ENCODE measurements at places on chromosomes 2 and 18.

DNA sequence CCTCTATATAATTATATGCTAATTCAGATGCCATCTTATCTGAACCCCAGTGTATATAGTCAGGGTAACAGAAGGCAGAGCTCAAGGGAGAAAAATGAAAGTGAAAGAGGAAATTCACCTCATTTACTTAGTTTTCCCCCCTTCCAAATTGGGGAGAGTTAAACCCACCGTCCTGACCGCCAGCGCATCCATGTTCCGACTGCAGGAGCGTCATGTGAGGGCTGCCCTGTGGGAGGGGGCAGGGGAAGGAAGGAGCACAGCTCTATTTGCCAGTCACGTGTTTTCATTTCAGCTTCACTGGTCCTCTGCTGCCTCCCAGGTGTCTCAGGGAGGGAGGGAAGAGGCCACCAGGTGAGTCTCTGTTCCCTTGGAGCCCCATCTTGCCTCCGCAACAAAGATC lies 13.2 kb downstream of the CNNM4 start:
- DNase-seq: peak; percentile 81

DNA sequence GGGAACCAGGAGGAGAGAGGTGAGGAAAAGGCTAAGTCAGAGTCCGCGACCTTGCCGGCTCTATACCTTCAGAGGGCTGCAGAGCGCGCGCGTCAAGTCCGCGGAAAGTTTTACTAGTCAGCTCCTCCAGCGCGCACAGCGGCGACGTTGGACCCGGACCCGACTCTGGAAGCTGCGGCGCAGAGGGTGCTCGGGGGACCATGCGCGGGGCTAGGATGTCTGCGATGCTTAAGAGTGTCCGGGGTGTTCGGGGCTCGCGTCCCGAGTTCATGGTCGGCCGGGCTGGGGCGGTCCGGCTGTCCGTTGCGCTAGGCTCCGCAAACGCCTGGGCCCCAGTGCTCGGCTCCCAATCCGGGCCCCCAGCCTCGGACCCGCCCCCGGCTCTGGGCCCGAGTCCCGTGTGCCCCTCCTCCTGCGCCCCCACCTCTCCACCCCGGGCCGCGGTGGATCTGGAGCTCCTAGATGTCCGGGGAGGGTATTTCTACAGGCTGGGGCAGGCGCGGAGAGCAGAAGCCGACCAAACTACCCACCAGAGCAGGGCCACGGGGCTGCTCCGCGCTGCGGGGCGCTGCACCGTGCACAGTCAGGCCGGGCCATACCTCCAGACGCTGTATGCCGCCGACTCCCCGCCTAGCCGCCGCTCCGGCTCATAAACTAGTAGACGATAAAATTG lies at the start of gene LBX2:
TSS of gene LBX2 (minus strand) at position 337 of the 673 bp plus-strand sequence. CDS start at position 271, 66 bp downstream.
- DNase-seq: no peak

DNA sequence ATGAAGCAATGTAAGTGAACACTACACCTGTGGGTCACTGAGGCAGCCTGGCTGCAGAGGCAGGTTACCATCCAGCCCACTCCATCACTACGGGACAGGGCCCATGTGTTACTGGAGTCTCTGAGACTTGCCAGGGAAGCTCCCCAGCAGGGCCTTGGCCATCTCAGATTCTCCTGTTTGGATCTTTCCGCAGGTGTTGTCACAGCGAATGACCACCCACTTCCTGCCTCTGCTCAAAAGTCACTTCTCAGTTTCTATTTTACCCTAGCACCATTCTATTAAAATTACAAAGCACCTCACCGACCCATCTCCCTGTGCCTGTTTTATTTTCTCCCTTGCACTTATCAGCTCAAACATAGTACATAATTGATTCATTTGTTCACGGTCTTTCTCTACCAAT lies 34.5 kb upstream of the L3MBTL4 start:
- DNase-seq: no peak

- no peak for DNase-seq
Observed at GRCh38 chr2:62424899-62425298, 81.1 kb downstream of the TMEM17 start.

DNA sequence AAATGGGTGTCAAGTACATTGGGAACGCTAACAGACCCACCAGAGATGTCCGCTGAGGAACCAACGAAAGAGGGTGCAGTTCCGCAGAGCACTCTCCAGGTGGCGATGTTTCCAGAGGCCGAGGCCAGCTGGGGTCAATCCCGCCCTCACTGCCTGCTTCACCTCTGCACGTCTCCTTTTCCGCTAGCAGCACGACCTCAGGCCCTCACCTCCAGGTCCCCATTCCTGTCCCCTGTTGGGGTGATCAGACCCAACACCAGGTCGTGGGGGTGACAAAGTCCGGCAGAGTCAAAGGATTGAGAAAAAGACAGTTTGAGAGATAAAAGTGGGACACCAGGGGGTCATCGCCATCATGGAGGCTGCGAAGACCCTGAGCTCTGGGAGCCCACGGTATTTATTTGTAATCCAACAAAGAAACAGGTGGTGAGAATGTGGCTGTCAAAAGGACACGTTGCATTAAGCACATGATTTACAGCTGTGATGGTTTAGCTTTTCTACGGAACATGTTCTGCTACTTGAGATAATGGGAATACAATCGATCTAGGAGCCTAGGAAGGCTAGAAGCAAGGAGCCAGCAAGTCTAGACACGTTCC lies 27.3 kb downstream of the ZAP70 start:
- DNase-seq: peak; percentile 93

DNA sequence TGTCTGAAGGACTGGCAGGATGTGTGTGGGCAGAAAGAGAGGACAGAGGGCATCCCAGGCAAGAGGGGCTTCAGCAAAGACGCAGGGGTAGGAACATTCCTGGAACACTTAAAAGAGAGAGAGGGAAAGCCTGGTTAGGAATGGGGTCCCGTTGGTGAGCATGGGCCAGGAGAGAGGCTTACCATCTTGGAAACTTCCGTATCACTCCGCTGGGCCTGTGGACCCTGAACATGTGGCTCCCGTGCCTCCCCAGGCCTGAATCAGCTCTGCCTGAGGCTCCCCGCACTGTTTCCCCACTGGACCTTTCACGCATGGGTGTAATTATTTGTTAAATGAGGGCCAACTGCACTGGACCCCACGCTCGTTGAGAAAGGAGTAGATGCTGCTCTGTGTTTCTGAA lies 191.1 kb upstream of the GLI2 start:
- no peak for DNase-seq

GRCh38 chr2:70905443-70906421 lies 30.0 kb upstream of the ATP6V1B1 start:
- no peak for DNase-seq

- no peak for DNase-seq
Observed at GRCh38 chr18:24228667-24229041, 89.8 kb downstream of the CABYR start.

DNA sequence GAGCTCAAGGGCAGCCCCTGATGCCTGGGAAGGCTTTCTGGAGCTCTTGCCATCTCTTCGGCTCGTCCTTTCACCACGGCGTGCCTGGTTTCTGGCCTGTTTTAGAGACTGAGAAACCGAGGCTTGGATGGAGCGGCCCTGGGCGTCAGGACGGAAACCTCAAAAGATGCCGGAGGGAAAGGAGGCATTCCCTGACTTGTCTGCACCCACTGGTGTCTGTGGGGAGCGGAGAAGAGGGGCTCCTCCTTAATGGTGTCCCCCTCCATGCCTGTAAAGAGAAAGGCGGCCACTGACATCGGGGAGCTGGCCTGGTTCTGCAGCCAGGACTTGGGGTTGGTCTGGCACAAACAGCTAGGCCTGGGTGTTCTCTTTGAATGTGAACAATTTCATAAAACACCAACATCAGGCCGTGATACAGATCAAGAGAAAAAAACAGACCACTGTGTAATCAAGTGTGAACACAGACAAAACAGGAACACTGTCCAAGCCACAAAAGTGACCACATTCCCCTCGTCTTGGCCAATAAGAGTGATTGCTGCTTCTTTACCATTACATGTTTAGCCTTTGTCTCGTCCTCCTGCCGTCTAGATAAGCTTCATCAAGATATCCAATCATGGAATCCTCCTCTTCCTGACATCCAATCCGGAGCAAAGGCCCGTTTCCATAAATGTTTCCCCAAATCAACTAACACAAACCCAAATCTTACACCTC lies 633 bp upstream of the ILKAP start:
- DNase-seq: no peak

- no peak for DNase-seq
Observed at GRCh38 chr2:182416191-182416590, 10.6 kb downstream of the PDE1A start.

DNA sequence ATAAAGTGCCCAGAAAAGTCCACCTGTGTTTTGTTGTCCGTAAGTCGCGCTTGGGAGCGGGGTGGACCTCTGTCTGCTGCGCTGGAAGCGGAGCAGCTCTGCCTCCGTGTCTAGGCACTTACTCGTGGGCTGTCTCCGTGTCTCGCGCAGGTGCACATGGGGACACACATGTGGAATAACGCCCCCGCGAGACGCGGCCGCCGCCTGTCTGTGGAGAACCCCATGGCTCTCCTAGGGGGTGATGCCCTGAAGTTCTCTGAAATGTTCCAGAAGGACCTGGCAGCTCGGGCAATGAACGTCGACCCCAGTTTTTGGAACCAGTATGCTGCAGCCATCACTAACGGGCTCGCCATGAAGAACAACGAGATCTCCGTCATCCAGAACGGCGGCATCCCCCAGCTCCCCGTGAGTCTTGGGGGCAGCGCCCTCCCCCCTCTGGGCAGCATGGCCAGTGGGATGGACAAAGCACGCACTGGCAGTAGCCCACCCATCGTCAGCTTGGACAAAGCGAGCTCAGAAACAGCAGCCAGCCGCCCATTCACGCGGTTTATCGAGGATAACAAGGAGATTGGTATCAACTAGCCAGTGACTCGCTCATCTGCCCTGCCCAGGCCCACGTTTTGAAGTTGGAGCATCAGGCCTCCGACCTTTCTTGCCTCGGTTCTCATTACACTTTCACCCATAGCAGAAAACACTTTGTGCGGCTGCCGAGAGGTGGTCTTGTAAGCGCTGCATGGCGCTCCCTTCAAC lies 17.3 kb downstream of the SALL3 start:
- DNase-seq: no peak

GRCh38 chr2:200713704-200714064 lies 98.0 kb upstream of the BZW1 start:
- DNase-seq: no peak

- no peak for DNase-seq
Observed at GRCh38 chr18:77268456-77268855, 18.8 kb downstream of the GALR1 start.

DNA sequence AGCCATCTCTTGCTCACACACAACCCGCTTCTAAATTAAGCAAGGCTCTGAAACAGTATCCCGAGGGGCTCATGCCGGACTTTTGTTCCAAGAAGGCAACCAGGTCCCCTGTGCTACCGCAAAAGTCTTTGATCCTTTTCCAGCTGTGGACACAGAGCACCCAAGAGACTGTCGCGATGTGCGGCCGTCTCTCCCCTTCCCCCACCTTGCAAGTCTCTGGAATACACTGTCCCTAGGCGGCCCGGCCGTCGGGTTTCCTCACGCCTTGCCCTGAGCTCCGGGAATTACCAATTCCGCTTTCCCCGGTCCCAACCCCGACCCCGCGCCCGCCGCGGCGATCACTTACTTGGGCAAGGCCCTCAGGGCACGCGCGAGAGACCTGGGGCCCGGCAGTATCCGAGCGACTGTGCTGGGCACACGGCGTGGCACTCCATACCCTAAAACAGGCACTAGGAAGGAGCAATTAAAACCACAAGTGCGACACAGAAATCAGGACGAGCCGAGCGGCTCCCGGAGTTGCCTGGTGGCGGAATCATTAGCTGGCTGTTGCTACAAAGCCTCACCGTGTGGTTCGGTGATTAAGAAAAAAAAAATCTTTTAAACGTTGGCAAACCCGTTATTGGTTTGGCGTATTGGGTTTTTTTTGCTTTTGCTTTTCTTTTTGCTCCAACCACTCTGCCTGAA lies 2.2 kb upstream of the DLX1 start:
- no peak for DNase-seq

- no peak for DNase-seq
Observed at GRCh38 chr2:168912466-168912865, 11.4 kb downstream of the G6PC2 start.

- DNase-seq: no peak
Observed at GRCh38 chr2:28624793-28625701, 126.6 kb upstream of the PPP1CB start.

GRCh38 chr18:63155169-63155852 lies 164.3 kb downstream of the BCL2 start:
- peak; percentile 94 for DNase-seq

- DNase-seq: no peak
Observed at GRCh38 chr2:238306672-238306998, 13.7 kb upstream of the TRAF3IP1 start.

- DNase-seq: no peak
Observed at GRCh38 chr2:164737612-164738081, 104.0 kb downstream of the COBLL1 start.

DNA sequence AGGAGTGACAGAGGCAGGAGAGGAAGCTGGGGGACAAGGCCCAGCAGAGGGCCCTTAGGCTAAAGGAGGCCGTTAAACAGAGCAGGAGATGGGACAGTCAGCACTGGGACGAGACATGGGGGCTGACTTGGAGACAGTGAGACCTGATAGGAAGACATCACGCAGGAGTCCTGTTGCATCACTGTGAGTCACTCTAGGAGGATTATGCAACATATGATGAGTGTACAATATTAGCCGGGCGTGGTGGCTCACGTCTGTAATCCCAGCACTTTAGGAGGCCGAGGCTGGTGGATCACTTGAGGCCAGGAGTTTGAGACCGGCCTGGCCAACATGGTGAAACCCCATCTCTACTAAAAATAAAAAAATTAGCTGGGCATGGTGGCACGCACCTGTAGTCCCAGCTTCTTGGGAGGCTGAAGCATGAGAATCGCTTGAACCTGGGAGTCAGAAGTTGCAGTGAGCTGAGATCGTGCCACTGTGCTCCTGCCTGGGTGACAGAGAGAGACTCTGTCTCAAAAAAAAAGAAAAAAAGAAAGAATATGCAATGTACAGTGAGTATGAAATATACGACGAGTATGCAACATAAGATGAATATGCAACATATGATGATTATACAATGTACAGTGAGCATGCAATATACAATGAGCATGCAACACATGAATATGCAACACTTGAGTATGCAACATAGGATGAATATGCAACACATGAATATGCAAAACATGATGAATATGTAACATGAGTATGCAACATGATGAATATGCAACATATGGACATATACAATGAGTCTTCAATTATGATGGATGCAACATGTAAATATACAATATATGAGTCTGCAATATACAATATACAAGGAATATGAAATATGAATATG lies 83.3 kb upstream of the ID2 start:
- DNase-seq: no peak

All from DMS79 (cell line).